ENCODE measurements at places on chromosomes 5 and 9. TPM values are rescaled to one million over a fixed set of nuclear protein-coding genes. Genes with fewer than 3 reads are reported as not detected.

Gene SPINK7
- polyA plus RNA-seq: not detected

DNA sequence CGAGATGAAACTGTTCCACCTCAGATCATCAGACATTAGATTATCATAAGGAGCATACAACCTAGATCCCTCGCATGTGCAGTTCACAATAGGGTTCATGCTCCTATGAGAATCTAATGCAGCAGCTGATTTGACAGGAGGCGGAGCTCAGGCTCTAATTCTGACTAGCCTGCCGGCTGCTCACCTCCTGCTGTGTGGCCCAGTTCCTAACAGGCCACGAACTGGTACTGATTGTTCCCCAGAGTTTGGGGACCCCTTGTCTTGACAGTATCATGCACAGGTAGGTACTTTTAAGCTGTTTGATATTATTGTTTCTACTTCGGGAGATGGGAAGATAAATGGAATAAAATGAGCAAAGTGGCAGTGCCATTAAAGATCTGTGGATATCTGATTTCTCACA lies 66.9 kb downstream of the ZCCHC7 start:
- peak; percentile 4 for DNase-seq
- no peak overlapping the region for H3K4me3 ChIP-seq
- no peaks in the 10 kb centered on the region for H3K36me3 ChIP-seq
- no peaks in the 10 kb centered on the region for H3K27me3 ChIP-seq

Gene F2RL1
- 23.9 TPM for polyA plus RNA-seq

GRCh38 chr5:111366388-111366787 lies 142.2 kb downstream of the CAMK4 start:
- DNase-seq: no peak
- no peaks in the 10 kb centered on the region for H3K27me3 ChIP-seq
- no peak overlapping the region for H3K27ac ChIP-seq
- no peaks in the 10 kb centered on the region for H3K4me1 ChIP-seq
- H3K4me3 ChIP-seq: no peak overlapping the region

DNA sequence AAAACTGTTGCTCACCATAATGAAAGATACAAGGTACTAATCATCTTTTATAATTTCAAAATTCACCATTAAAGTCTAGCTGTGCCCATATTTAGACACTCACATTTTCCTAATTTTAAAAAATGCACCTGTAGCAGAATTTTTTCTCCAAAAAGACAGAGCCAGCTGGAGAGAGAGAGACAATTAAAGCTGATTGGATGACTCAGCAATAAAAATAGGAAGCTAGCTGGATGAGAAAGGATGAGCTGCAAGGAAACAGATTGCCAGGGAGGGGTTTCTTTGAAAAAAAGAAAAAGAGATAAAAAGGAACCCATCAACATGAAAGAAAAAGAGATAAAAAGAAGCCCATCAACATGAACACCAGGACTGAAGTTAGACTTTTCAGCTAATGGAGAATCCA lies 73.8 kb downstream of the HCN1 start:
- H3K27me3 ChIP-seq: no peaks in the 10 kb centered on the region
- H3K36me3 ChIP-seq: no peaks in the 10 kb centered on the region
- no peak for DNase-seq
- no peak overlapping the region for H3K27ac ChIP-seq
- H3K4me3 ChIP-seq: no peak overlapping the region

Gene PTGDS
- not detected for polyA plus RNA-seq

Gene SLC34A1
- not detected for polyA plus RNA-seq

Gene TAS2R1
- not detected for polyA plus RNA-seq

Gene LECT2
- polyA plus RNA-seq: not detected

- H3K27me3 ChIP-seq: no peaks in the 10 kb centered on the region
- H3K4me3 ChIP-seq: no peak overlapping the region
- H3K27ac ChIP-seq: no peak overlapping the region
These were observed 48.5 kb upstream of the GHR start for GRCh38 chr5:42374679-42375273.

DNA sequence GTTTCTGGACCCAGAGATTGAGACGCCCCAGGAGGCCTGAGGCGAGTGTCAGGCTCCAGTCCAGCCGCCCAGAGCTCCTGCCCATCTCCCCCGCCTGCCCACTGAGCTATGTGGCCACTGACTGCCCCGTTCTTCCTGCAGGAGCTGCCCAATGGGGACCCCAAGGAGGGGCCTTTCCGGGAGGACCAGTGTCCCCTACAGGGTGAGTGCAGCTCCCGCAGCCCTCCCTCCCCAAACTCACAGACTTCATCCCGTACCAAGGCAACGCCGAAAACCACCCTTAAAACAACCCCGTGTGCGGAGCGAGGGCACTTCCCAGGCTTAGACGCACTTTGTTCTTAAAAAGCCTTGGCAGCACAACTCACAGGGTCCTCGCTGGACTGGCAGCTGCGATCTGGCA lies 23.4 kb downstream of the NKD2 start:
- H3K4me1 ChIP-seq: no peaks in the 10 kb centered on the region
- no peak overlapping the region for H3K27ac ChIP-seq
- DNase-seq: no peak

DNA sequence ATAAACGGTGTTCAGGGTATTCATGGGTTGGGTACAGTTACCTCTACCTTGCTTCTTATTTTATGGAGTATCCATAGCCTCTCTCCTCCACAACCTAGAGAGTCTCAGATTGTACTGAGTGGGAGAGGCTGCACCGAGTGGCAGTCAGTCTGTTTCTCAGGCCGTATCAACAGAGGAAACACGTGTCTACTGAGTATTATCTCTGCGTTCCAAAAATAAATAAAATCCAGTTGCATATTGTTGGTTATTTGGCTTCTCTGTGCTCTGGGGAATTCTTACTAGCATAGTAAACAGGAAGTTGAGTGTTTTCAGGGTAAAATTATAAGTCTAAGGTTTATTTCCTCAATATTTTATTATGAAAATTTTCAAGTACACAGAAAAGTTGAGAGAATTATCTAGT lies 231.0 kb downstream of the ARHGEF28 start:
- peaks cover 37% of the 10 kb centered on the region for H3K4me1 ChIP-seq
- DNase-seq: no peak
- H3K4me3 ChIP-seq: no peak overlapping the region

Gene GLRA1
- polyA plus RNA-seq: not detected

GRCh38 chr5:112653638-112654205 lies 84.0 kb upstream of the APC start:
- no peaks in the 10 kb centered on the region for H3K4me1 ChIP-seq
- no peak overlapping the region for H3K4me3 ChIP-seq
- no peaks in the 10 kb centered on the region for H3K36me3 ChIP-seq
- no peak overlapping the region for H3K27ac ChIP-seq
- no peaks in the 10 kb centered on the region for H3K27me3 ChIP-seq

DNA sequence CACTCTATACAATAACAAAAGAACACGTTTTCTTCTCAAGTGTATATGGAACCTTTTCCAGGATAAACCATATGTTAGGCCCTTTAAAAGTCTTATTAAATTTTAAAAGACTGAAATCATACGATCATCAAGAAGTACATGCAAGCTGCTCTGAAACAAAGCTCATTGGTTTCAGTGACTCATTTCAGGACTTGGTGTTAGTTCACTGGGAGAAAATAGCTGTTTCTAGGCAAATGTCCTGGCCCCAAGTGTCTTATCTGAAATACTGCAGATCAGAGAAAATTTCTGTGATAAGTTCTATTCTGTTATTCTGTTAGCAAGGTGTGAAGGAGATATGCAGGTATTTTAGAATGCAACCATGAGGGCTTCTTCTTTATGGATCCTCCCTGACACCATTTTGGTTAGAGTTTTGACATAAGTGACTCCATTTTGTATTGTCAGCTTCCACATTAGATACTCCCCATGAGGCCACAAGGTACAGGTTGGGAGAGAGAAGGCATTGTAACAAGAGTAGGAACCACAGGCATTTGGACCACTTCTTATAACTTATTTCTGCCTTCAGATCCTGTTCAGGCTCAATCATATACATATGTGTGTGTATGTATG lies 7.5 kb upstream of the CCDC180 start:
- no peaks in the 10 kb centered on the region for H3K27me3 ChIP-seq
- H3K27ac ChIP-seq: no peak overlapping the region
- no peaks in the 10 kb centered on the region for H3K4me1 ChIP-seq
- H3K36me3 ChIP-seq: no peaks in the 10 kb centered on the region
- DNase-seq: no peak

DNA sequence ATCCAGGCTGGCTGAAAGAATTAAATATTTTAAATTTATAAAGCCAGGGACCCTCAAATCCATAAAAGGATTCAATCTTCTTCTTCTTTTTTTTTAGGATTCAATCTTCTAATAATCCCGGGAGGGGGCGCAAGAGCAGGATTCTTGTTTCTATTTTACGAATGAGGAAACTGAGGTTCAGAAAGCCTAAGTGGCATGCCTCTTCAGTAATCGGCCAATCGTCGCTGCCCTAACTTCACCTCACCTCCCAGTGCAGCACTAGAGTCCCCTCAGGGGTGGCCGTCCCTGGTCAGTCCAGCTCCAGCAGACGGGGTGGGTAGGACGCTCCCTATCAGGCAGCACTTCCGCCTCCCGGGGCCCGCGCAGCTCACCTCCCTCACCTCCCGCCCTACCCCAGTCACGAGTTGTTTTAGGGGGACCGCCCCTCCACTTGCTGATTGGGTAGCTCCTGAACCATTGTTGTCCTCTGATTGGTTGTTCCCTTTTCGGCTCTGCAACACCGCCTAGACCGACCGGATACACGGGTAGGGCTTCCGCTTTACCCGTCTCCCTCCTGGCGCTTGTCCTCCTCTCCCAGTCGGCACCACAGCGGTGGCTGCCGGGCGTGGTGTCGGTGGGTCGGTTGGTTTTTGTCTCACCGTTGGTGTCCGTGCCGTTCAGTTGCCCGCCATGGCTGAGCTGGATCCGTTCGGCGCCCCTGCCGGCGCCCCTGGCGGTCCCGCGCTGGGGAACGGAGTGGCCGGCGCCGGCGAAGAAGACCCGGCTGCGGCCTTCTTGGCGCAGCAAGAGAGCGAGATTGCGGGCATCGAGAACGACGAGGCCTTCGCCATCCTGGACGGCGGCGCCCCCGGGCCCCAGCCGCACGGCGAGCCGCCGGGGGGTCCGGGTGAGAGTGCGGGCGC lies at the start of gene CLTA:
Gene CLTA, plus strand, starts transcription at position 534 of the 902 bp plus-strand sequence. Its CDS starts 136 bp downstream, at position 670.
- peaks cover 40% of the 10 kb centered on the region for H3K4me1 ChIP-seq
- H3K27me3 ChIP-seq: no peaks in the 10 kb centered on the region
- peak; percentile 99 for DNase-seq

DNA sequence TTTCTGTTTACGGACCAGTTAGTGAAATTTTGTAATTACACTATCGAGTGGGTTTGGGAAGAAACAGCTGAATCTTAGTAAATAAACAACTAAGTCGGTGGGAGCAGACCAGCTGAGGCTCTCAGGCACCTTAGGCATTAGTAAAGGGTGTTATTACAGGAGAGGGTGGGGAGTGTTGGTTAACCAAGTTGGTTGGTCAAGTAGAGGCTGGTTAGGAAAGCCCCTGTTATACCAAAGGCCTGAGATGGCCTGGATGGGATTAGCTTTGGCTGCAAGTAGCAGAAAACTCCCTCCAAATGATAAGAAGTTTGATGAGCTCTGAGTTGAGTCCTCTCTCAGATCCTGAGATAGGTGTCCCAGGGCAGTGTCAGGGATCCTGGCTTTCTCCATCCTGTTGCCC lies 81.3 kb downstream of the PPARGC1B start:
- DNase-seq: no peak
- H3K4me3 ChIP-seq: no peak overlapping the region
- peak overlapping the region; percentile 16 for H3K27ac ChIP-seq
- H3K36me3 ChIP-seq: peaks cover 26% of the 10 kb centered on the region
- H3K4me1 ChIP-seq: peaks cover 8% of the 10 kb centered on the region

Gene CXCL14
- polyA plus RNA-seq: 0.07 TPM

DNA sequence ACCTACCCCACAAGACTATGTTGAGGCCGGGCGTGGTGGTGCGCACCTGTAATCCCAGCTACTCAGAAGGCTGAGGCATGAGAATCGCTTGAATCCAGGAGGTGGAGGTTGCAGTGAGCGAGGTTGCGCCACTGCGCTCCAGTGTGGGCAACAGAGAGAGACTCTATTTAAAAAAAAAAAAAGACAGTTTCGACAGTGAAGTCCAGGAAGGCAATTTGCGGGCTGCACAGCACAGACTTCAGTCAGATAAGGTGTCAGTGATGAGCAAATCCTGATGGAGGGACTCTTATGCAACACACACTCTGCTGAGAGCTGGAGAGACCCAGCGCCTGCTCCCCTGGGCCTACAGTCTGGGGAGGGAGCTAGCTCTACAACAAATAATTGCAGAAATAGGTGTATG lies 14.2 kb downstream of the CCNJL start:
- H3K4me3 ChIP-seq: no peak overlapping the region
- H3K36me3 ChIP-seq: no peaks in the 10 kb centered on the region
- no peak for DNase-seq

DNA sequence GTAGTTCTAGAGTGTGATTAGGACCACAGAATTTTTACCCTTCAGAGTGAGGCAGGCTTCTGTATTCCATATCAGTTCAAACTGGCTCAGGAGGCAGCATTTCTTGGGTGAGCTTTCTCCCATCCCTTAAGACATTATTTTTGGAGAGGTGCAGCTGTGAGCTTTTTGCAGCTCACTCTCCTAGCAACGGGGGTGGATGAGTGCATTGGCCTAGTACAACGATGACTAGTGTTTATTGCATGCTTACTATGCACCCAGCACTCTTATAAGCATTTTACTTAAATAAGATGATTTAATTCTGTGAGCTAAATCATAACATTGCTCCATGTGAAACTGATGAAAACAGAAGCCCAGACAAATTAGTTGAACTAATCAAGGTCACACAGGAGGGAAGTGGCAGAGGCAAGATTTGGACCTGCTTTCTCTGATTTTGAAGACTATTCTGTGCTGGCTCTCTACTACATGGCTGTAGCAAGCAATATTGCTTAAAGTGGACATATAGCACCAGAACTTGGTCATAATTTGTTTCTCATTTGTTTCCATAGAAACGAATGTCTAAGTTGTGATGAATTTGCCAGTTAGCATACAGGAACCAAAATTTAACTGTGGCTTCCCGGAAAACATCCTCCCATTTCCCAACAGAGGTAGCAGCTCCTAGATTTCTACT lies 372.1 kb upstream of the RIOK2 start:
- no peak overlapping the region for H3K27ac ChIP-seq
- H3K27me3 ChIP-seq: no peaks in the 10 kb centered on the region
- DNase-seq: no peak
- no peaks in the 10 kb centered on the region for H3K36me3 ChIP-seq
- H3K4me1 ChIP-seq: no peaks in the 10 kb centered on the region

GRCh38 chr9:136239135-136239982 lies 6.3 kb downstream of the QSOX2 start:
- H3K36me3 ChIP-seq: peaks cover 14% of the 10 kb centered on the region
- no peaks in the 10 kb centered on the region for H3K27me3 ChIP-seq
- no peak for DNase-seq

GRCh38 chr5:68449380-68449779 lies 233.8 kb downstream of the PIK3R1 start:
- no peak for DNase-seq
- H3K4me1 ChIP-seq: no peaks in the 10 kb centered on the region
- H3K27me3 ChIP-seq: no peaks in the 10 kb centered on the region
- no peak overlapping the region for H3K27ac ChIP-seq

DNA sequence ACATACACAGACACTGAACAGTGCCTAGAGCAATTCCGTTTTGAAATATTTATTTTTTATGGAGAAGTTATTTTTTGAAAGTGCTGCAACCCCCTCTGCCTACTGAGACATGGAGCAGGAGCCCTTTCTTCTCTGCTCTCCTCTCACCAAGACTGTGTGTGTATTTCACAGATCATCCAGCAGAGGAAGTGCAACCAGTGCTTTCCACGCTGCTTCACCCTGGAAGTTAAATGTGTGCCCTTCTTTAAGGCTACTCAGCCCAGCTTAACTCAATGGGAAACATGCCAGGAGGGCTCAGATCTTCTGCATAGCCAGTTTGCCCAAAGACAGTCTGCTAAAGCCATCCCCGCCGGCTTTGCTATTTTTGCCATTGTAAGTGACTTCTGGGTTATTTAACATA lies 606.3 kb downstream of the TLE1 start:
- H3K4me1 ChIP-seq: peaks cover 3% of the 10 kb centered on the region
- no peak for DNase-seq
- no peaks in the 10 kb centered on the region for H3K27me3 ChIP-seq
- H3K4me3 ChIP-seq: no peak overlapping the region
- H3K36me3 ChIP-seq: no peaks in the 10 kb centered on the region
- no peak overlapping the region for H3K27ac ChIP-seq
